ENCODE measurements at places on chromosomes 7 and 10. TPM values are rescaled to one million over a fixed set of nuclear protein-coding genes. Genes with fewer than 3 reads are reported as not detected.
A peak's percentile ranks its signal among the peaks of the same experiment; 100 is the strongest.

The CYP3A7 gene
- total RNA-seq: 0.86 TPM

The MCM10 gene
- 42.0 TPM for total RNA-seq

GRCh38 chr10:44385696-44386441 lies 972 bp upstream of the CXCL12 start:
- no peaks in the 10 kb centered on the region for H3K36me3 ChIP-seq
- no peak overlapping the region for H3K27ac ChIP-seq
- DNase-seq: no peak

GRCh38 chr7:50723888-50724287 lies 58.8 kb downstream of the GRB10 start:
- DNase-seq: no peak
- peaks cover 6% of the 10 kb centered on the region for H3K36me3 ChIP-seq
- no peaks in the 10 kb centered on the region for H3K27me3 ChIP-seq

DNA sequence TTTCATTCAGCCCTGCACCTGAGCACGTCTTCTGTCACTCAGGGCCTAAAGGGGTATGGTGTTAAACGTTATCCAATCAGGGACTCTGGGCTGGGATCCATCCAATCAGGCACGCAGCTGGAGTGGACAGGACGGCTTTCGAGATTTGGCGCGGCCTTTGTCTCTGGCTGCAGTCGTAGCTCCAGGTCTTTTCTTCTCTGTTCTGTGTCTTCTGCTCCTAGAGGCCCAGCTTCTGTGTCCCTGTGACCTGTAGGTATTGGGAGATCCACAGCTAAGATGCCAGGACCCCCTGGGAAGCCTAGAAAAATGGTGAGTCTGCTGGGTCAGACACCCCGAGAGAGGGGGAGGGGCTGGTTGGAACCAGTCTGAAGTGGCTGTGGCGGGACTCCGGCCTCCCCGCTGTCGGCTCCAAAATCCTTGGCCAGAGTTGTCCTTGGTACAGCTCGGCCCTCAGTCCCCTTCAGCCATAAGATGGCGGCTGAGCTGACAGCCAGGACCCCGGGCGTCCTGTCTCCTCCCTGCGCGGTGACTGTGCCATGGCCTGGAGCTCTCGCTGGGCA lies 11.7 kb upstream of the ZNF680 start:
- H3K36me3 ChIP-seq: no peaks in the 10 kb centered on the region
- H3K27me3 ChIP-seq: peaks cover 9% of the 10 kb centered on the region
- no peak for DNase-seq
- H3K4me1 ChIP-seq: no peaks in the 10 kb centered on the region
- no peak overlapping the region for H3K4me3 ChIP-seq

GRCh38 chr7:74481458-74482196 lies 27.9 kb downstream of the GTF2IRD1 start:
- H3K27ac ChIP-seq: no peak overlapping the region
- no peaks in the 10 kb centered on the region for H3K27me3 ChIP-seq
- H3K4me1 ChIP-seq: peaks cover 32% of the 10 kb centered on the region
- no peak overlapping the region for H3K4me3 ChIP-seq
- peaks cover 15% of the 10 kb centered on the region for H3K36me3 ChIP-seq
- no peak for DNase-seq

The VWDE gene
- 21.3 TPM for total RNA-seq

DNA sequence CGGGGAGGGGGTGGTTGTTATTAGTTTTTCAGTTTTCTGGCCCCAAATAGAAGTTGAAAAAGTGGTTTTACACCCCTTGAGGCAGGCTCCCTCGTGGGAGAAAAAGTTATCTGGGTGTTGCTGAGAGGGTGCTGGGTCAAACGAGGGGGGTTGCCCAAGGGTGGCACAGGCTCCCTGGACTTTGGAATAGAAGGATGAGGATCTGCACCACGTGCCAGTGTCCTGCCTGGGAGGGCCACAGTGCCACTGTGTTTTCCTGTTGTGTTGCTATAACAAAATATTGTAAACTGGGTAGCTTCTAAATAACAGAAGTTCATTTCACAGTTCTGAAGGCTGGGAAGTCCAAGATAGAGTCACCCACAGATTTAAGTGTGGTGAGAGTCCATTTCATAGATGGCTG lies 181.9 kb downstream of the CXCL12 start:
- H3K27me3 ChIP-seq: no peaks in the 10 kb centered on the region
- H3K27ac ChIP-seq: no peak overlapping the region
- no peaks in the 10 kb centered on the region for H3K36me3 ChIP-seq
- H3K4me3 ChIP-seq: no peak overlapping the region
- no peak for DNase-seq
- no peaks in the 10 kb centered on the region for H3K4me1 ChIP-seq

The CNNM1 gene
- total RNA-seq: 6.3 TPM

DNA sequence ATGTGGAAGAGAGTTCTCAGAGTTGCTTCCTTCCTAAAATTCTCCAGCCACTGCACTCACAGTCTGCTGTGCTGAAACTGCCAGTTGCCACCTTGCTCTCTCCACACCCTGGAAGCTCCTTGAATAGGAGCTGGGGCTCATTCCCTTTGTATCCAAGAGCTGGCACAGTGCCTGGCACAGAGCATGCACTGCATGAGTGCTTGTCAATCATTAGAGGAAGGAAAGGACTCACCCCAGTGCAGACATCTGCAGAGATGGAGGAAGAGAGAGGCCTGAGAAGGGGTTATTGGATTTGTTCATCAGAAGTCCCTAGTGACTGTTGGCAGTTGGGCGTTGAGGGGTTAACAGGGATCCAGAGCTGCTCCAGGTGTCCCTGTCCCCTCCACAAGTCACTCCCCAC lies 41.7 kb upstream of the DUSP5 start:
- H3K4me3 ChIP-seq: no peak overlapping the region
- no peak for DNase-seq
- no peaks in the 10 kb centered on the region for H3K36me3 ChIP-seq
- H3K27ac ChIP-seq: no peak overlapping the region
- peaks cover 41% of the 10 kb centered on the region for H3K4me1 ChIP-seq

GRCh38 chr7:4836206-4836661 lies 25.6 kb downstream of the PAPOLB start:
- H3K27ac ChIP-seq: no peak overlapping the region
- DNase-seq: no peak
- H3K4me3 ChIP-seq: no peak overlapping the region
- no peaks in the 10 kb centered on the region for H3K4me1 ChIP-seq

The PRPS1L1 gene
- not detected for total RNA-seq

The SEMA3A gene
- total RNA-seq: 24.3 TPM

The OR2A1 gene
- not detected for total RNA-seq

DNA sequence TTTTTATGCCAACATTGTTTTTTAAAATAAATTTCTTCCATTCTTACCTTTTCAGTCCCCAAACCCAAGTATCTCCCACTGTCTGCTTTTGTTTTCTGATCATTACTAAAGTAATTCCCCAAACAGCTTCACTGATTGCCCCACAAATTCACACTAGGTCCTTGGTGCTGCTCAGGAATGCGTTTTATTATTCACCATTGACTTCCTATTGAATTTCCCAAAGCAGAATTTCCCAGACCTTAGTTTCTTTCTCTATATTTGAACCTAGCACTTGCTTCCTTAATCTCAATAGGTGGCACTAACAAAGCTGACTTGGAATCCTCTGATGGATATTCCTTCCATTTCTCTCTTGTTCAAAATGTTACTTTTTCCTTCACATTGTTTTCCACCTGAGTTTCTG lies 52.2 kb downstream of the FZD1 start:
- no peak for DNase-seq
- H3K4me3 ChIP-seq: no peak overlapping the region
- H3K27me3 ChIP-seq: no peaks in the 10 kb centered on the region

The MMD2 gene
- not detected for total RNA-seq

The KLLN gene
- total RNA-seq: 0.81 TPM

DNA sequence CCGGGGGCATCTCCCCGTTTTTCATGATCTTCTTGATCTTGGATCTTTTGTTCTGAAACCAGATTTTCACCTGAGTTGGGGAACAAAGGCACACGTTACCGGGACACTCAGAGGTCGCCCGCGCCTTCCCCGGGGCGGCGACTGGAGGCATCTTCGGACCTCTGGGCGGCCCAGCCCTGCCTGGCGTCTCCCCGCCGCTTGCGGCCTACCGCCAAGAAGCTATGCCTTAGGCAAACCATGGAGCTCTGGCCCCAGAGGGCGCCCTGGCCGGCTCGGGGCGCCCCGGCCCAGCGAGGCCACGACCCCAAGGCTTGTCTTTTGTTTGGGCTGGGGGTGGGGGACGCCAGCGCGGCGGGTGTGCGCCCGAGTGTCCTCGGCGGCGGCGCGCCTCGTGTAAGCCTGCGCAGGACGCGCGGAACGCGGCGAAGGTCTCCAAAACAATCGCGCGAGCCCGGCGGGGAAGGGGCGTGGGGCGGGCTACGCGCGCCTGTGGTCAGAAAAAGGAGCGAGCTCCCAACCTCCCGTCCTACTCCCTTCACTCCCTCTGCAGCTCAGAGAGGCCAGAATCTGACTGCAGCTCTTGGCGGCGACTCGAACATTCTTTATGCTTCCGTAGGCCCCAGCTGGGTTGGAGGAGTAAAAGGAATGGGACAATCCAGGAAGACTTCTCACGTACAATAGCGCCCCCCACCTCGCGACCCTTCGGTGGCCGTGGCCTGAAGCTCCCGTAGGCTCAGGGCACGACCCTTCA lies 3.5 kb downstream of the DLX5 start:
- H3K36me3 ChIP-seq: peaks cover 9% of the 10 kb centered on the region
- peaks cover 78% of the 10 kb centered on the region for H3K27me3 ChIP-seq
- H3K4me1 ChIP-seq: peaks cover 23% of the 10 kb centered on the region
- no peak overlapping the region for H3K27ac ChIP-seq
- DNase-seq: no peak
- H3K4me3 ChIP-seq: no peak overlapping the region

- no peaks in the 10 kb centered on the region for H3K4me1 ChIP-seq
- H3K27ac ChIP-seq: no peak overlapping the region
These were observed 1091.1 kb downstream of the LRMDA start for GRCh38 chr10:76522547-76522946.

GRCh38 chr7:106012935-106013439 lies 49.9 kb downstream of the CDHR3 start:
- no peak for DNase-seq
- no peaks in the 10 kb centered on the region for H3K4me1 ChIP-seq
- H3K27ac ChIP-seq: no peak overlapping the region
- peaks cover 51% of the 10 kb centered on the region for H3K27me3 ChIP-seq
- no peaks in the 10 kb centered on the region for H3K36me3 ChIP-seq

DNA sequence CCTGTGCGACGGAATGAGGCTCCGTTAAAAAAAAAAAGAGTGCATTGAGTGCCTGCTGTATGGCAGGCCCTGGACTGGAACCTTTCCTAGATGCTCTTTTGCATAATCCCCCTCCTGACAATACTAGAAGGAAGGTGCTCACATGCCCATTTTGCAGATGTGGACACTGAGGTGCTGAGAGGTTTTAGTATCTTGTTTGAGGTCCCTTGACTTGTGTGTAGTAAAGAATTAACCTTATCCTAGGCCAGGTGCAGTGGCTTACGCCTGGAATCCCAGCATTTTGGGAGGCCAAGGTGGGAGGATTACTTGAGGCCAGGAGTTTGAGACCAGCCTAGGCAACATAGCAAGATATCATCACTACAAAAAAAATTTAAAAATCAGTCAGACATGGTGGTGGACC lies 46.6 kb downstream of the TMEM130 start:
- peaks cover 3% of the 10 kb centered on the region for H3K27me3 ChIP-seq
- H3K4me1 ChIP-seq: peaks cover 13% of the 10 kb centered on the region
- no peaks in the 10 kb centered on the region for H3K36me3 ChIP-seq
- H3K4me3 ChIP-seq: no peak overlapping the region
- DNase-seq: no peak

The CYP2E1 gene
- total RNA-seq: 1.7 TPM

GRCh38 chr7:36613031-36613614 lies 111.2 kb downstream of the AOAH start:
- H3K27ac ChIP-seq: no peak overlapping the region
- peaks cover 11% of the 10 kb centered on the region for H3K27me3 ChIP-seq
- no peak overlapping the region for H3K4me3 ChIP-seq
- DNase-seq: no peak
- H3K4me1 ChIP-seq: no peaks in the 10 kb centered on the region

DNA sequence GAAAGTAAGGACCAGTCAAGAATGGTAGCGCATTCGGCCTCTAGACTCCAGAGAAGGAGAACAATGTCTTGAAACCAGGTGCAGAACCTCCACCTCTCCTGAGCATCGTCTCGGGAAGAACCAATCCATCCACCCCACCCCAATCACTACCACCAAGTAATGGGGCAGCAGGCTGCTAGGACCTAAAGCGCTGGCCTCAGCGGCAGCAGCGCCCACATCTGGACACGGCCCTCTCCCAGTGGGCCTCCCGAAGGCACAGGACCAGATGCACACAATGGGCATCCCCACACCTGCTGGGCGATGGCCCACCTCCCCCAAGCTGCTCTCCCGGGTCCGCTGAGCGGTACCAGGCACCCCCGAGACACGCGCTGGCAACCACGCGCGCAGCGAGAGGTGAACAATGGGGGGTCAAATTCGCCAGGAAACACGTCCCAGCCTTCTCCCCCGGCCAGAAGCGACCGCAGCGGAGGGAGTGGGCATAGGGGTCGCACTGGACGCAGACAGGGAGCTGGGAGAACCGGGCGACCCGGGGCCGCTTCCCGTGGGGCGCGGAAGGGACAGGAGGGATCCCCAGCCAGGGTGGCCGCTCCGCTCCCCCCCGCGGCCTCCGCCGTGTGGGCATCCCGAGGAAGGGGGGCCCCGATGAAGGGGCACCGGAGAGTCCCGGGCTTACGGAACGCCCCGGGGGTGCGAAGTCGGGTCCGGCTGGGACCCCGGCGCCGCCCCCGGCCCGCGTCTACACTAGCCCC lies 506 bp downstream of the CTTNBP2 start:
- peaks cover 17% of the 10 kb centered on the region for H3K4me1 ChIP-seq
- H3K4me3 ChIP-seq: peak overlapping the region; percentile 80
- H3K27me3 ChIP-seq: peaks cover 57% of the 10 kb centered on the region
- H3K36me3 ChIP-seq: peaks cover 21% of the 10 kb centered on the region

The TDRD1 gene
- not detected for total RNA-seq

The C10orf62 gene
- total RNA-seq: 1.5 TPM

The TBXAS1 gene
- 33.0 TPM for total RNA-seq

- peaks cover 19% of the 10 kb centered on the region for H3K27me3 ChIP-seq
- peak; percentile 18 for DNase-seq
- H3K4me1 ChIP-seq: peaks cover 38% of the 10 kb centered on the region
- H3K36me3 ChIP-seq: peaks cover 25% of the 10 kb centered on the region
- peak overlapping the region; percentile 95 for H3K4me3 ChIP-seq
These were observed 1.2 kb downstream of the HIPK2 start for GRCh38 chr7:139776486-139777132.

DNA sequence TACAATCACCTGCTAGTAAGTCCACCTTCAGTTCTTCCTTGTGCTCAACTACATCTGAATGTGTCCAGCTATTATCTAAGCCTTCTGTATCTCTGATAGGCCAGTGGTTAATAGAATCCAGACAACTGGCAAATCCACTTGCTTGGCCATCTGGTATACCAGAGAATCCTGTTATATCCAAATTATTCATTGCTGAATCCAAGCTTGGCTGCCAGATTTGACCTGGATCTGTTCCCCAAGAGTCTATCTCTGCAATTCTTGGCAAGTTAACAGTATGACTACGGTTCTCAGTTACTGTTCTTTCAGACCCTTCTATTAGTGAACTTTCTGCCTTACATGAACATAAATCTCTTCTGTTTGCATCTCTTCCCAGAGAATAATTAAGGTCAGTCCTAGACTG lies 154.6 kb upstream of the TARP start:
- no peaks in the 10 kb centered on the region for H3K36me3 ChIP-seq
- H3K27me3 ChIP-seq: peaks cover 59% of the 10 kb centered on the region
- no peak overlapping the region for H3K4me3 ChIP-seq
- H3K27ac ChIP-seq: no peak overlapping the region
- no peak for DNase-seq

- no peaks in the 10 kb centered on the region for H3K27me3 ChIP-seq
- peaks cover 19% of the 10 kb centered on the region for H3K4me1 ChIP-seq
- DNase-seq: no peak
- peaks cover 9% of the 10 kb centered on the region for H3K36me3 ChIP-seq
These were observed 187.0 kb upstream of the SLC26A5 start for GRCh38 chr7:103632972-103633371.

All from Calu3 (cell line).